ENCODE measurements at places on chromosomes 1 and 21.

GRCh38 chr1:155061381-155062150 lies 2.0 kb upstream of the EFNA4 start:
- peak; percentile 84 for DNase-seq

DNA sequence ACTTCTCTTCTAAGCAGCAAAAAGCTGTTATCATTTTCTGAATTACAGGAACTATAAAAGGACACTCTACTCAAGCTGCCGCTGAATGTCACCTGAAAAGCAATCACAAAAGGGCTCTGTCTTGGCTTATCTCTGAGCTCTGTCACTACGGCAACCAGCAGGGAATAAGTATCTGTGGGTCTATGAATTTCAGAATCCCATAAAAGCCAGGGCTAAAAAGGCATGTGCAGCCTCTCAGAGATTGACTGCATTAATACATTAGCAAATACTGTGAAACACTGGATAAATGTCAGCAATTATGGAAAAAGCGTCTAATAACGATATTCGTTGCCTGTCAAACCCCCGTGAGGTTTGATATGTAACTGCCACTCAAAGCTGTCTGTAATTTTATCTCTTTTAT lies 210.2 kb upstream of the DMRTA2 start:
- no peak for DNase-seq

DNA sequence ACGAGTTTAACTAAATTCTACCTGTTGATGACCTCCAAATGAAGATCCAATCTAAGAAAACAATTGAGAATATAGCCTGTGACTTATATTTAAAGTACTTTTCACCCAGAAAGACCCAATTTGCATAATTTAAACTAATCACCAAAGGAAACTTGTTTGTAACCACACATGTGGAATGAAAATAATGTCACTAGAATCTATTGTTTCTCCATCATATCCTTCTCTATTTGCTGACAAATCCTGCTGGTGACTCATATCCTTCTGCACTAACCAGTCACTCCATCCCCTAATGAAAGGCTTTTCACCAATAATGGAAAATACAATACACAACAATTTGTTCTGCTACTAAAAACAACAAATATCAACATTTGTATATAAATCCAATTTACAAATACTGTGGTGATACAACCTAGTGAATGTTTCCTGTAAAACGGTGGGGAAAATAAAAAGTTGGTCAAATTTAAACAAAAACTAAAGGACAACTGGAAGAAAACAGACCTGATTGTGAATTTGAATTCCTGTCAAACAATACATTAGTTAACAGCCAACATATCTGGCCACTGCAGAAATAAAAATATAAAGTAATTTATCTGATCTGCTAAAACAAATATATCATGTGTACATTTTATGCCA lies 6.5 kb downstream of the PTP4A2 start:
- peak; percentile 50 for DNase-seq

DNA sequence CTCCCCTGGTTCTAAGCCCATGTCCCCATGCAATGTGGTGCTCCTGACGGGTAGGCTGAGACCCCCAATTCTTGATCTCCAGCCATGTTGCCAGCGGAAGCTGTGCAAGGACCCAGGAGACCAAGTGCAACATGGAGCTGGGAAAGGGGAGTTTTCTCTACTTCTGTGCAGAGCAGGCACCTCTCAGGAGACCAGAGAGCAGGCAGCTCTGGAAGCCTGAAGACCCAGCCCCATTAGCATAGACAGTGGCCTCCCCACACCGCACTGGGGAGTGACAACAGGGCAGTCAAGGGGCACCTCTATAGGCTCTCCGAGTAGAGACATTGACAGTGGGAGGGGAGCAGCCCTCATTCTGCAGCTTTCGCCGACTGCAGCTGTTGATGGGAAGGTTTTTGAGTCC lies 410.2 kb downstream of the MATN1 start:
- DNase-seq = no peak

DNA sequence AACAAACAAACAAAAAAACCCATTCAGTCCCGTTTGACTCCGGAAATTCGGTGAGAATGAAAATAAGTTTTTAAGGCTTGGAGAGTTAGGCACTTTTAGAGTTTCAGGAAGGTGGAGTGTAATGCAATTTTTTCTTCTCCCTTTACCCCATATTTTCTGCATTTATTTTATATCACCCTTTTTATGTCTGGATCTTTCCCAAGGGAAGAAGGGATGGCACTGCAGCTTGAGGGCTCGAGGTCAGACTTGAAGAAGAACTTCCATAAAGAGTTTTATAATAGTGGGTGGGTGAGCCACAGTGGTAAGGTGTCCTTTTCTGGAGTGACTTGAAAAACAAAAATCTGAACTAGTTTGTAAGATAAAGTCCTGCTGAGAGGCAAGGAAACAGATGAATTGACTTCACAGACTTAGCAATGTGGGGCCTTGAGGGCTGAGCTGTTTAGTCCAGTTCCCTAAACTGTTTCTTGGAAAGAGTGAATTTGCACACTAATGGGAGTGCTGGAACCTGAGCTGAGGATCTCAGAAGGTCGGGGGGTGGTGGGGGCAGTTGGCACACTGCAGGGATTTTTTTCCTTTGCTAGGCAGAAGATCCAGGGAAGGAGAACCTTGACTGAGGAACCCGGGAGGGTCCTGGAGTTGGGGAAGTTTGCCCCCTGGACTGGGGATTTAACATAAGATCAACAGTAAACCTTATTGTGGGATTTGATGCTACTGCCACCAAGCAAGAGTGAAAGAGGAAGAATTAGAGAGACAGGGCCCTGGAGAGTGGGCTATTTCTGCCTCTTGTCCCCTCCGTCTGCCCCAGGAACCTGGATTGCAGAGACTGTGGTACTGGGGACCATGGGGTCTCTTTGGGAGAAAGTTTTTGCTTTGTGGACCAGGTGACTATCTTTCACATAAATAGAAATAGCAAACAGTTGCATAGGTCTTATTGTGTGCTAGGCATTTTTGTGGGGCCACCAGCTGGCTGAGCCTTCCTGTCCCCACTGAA lies 1.8 kb upstream of the MEX3A start:
- no peak for DNase-seq

DNA sequence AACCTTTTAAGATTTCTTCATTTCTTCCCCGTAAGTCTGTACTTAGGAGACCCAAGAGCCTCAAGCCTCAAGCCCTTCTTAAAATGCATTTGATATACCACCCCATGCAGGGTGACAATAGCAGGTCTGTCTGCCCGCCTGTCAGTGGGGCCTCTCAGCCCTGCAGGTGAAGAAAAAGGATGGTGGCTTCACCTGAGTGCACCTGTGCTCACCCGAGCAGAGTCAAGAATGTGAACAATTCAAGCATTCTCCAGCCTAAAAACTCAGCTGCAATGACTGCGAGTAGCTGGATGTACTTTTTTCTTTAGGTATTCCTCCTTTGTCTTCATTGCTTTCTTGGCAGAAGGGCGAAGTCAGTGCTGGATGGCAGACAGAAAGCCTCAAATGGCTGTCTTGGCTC lies 203.3 kb downstream of the LMX1A start:
- no peak for DNase-seq

- DNase-seq = peak; percentile 69
These were observed 24.7 kb upstream of the POGK start for GRCh38 chr1:166814611-166815010.
